Activated naive CD4-positive, alpha-beta T cell treated with Interleukin-2 at 50 U/mL for 16 hours (primary cell): ENCODE measurements at places on chromosomes 2 and 18.
A peak's percentile ranks its signal among the peaks of the same experiment; 100 is the strongest.

DNA sequence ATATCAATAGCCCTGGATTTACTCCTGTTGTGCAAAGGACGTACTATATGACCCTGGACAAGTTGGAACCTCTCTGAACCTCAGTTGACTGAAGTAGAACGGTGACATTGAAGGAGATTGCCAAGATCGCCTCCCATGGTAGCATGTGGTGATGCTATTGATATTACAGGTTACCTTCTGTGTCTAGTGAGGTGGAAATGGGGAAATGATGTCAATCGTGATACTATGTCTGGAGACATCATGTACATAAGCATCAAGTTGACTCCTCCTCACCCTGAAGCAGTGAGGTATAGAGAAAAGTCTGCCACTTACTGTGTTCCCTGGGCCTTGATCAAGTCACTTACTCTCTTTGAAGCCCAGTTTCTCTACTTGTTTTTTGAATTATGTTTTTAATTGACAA is 93.9 kb downstream of the KLF7 start:
- DNase-seq, result no peak

- no peak for DNase-seq
Observed at GRCh38 chr2:126085011-126085795, 570.8 kb upstream of the GYPC start.

DNA sequence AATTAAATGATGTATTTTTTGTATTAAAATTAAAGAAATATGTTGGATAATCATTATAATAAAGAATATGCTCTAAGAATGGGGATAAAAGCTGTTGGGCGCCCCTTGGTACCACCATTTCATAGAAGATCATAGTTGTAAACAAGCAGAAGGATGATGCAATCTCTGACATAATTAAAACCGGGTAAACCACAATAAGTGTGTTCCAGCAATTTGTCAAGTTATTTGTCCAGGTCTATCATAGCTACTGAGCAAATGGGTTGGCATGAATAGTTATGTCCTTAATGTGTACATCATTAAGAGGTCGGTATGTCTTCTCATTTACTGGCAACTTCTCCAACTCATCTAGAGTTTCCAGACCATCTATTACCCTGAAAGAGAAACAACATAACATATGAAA is 6.7 kb upstream of the CLK1 start:
- no peak for DNase-seq

DNA sequence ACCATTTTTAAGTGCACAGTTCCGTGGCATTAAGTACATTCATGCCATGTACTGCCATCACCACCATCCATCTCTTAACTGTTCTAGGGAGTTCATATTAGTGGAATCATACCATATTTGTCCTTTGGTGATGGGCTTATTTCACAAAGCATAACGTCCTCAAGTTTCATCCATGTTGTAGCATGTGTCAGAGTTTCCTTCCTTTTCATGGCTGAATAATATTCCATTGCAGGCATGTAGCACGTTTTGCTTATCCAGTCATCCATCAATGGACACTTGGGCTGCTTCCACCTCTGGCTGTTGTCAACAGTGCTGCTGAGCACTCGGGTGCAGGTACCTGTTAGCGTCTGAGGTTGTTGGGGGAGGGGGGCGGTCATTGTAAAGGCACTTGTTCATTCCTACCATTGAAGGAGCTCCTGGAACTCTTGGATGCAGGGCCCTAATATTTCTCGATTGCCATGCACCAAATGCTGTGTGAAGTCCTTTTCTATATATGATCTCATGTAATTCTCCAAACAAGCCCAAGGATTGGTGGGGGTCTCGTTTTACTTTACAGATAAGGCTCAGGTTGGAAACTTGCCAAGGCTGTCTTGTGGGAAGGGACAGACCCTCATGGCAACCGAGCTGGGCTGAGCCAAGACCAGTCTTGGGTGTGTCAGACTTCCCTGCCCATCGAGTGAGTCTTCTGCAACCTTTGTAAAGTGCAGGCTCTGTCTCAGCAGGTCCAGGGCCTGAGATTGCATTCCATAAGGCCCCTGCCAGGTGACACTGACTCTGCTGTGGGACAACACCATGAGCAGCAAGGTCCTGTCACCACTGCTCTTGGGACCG is 42.9 kb upstream of the SH3RF3 start:
- no peak for DNase-seq

GRCh38 chr2:80930777-80931176 is 626.2 kb upstream of the LRRTM1 start:
- DNase-seq, result no peak

- DNase-seq, result no peak
Observed at GRCh38 chr2:54909001-54909400, 141.2 kb downstream of the RTN4 start.

DNA sequence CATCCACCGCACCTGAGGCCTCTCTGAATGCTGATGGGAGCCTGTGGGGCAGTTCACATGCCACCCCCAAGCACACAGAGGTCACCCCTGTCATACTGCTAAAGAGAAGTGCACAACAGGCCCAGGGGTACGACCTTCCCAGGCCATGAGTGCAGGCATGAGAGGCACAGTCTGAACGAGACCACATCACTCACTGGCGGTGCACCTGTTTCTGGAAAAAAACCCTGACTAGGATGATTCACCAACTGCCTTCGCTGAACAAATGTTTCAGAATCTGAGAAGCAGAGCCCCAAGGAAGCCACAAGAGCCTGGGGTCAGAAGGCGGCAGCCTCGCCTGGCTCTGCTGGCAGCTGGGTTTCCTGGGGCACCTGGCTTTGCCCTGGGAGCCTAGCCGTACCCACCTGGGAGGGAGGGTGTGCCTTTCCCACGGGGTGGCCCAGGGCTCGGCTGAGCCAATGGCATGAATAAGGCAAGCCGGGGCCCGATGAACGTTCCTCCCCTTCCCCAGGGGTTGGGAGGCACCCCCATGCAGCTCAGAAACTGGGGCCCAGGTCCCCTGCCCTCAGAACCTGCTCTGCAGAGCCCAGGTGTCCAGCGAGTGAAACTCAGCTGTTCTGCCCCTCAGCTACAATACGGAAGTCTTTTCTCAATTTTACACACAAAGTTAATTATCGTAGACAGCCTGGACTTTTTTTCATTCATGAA is 73.8 kb downstream of the HDAC4 start:
- peak; percentile 72 for DNase-seq

GRCh38 chr2:175880-176820 is 87.7 kb downstream of the SH3YL1 start:
- peak; percentile 47 for DNase-seq

GRCh38 chr18:42801706-42802105 is 313.8 kb downstream of the RIT2 start:
- no peak for DNase-seq

- DNase-seq, result no peak
Observed at GRCh38 chr2:63842149-63843061, 709 bp downstream of the UGP2 start.

GRCh38 chr18:49976795-49977560 is 163.6 kb upstream of the ACAA2 start:
- no peak for DNase-seq

DNA sequence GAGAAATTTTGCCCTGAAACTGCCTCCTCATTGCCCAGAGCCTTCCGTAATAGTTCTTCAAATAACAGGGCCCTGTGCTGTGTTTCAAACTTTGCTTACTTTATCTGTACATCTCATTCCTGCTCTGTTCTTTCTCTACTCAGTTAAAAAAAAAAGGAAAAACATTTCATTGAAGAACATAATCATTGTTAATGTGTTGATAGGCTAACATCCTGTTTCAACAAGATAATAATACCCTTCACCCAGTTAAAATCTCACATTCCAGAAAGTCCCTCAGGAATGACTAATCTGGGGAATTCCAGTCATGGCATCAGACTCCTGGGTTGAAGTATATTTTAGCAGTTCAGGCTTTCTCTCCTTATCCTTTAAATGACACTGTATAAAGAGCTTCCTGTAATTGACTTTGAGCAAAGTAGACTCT is 45.6 kb upstream of the ITGAV start:
- no peak for DNase-seq

DNA sequence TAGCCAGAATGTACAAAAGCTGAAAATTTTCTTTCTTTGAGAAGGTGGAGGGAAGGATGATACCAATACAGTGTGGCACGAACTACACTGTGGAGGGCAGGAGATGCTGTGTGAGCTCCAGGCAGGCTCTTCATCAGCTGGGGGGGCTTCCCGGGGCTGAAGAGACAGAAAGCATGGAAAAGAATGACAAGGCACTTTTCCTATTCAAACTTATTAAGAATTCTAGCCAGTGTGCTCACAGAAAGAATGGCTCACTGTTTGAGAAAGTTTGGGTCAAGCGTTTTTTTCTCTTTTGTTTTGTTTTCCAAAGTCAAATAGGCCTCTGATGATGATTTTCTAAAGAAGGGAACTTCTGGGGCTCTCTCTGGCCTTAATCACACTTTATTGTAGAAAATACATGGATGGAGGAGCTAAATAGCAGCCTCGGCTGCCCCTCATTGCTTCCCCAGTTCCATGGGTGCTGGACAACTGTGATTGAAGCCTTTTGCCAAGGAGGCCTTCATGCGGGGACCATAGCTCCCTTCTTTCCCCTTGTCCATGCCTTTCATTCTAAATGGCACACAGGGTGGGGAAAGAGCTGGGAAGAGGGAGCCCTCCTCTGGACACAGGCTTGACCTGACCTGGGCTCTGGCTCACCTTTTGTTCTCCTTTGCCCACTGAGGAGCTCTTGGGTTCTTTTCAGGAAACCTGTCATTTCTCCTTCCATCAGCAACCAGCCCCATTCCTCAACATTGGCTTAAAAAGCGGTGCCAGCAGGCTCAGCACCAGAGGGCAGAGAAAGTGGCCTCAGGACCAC is 130.6 kb downstream of the TDRD15 start:
- DNase-seq, result no peak

DNA sequence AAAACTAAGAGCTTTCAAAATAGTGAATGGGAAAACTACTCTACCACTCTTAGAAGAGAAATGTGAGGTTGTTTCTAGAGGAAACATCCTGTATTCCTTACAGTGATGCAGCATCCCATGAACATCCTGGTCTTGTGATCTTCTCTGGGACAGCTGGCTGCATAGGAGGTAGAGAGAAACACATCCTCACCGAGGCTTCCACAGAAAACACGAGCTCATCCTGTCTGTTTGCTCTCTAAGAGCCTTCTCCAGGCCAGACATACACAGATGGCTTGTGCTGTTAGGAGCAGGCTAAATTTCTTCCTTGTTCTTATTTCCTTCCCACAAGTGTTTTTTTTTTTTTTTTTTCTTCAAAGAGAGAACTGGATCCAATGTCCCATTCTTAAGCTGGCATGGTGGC is 14.7 kb upstream of the FZD7 start:
- no peak for DNase-seq

GRCh38 chr2:173881886-173882285 is 83.3 kb downstream of the SP3 start:
- no peak for DNase-seq

DNA sequence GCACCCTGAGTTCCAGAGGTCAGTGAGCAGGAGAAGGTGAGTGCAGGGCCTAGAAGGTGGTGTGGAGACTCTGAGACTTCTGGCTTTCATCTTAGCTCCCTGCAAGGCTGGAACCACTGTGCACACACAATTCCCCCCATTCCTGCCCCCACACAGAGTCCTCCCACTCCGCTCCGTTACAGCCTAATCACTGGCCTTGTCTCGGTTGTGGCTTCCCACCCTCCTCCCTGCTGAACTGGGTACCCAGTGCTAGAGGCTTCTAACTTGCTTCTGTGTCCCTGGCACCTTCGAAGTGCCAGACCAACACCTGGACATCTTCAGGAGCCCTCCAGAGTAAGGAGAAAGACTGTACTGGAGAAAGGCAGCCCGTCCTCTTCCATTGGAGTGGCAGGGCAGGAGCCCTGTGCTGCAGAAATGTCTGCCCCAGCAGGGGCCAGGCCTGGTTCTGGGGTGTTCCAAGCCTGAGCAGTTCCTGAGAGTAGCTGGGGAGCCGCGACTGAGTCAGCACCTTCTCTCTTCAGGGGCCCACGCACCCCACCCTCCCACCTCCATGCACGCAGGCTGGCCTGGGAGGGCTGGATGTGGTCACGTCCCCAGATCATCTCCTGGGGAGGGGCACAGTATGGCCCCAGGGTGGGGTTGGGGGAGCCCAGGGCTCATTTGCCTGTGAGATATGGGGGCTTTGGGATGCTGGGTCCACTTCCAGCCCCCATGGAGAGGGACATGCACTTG is 23.4 kb downstream of the CROCC2 start:
- DNase-seq, result no peak

GRCh38 chr2:179927041-179927440 is 65.6 kb upstream of the ZNF385B start:
- no peak for DNase-seq

- DNase-seq, result no peak
Observed at GRCh38 chr18:48932822-48933510, 17.8 kb downstream of the SMAD7 start.

DNA sequence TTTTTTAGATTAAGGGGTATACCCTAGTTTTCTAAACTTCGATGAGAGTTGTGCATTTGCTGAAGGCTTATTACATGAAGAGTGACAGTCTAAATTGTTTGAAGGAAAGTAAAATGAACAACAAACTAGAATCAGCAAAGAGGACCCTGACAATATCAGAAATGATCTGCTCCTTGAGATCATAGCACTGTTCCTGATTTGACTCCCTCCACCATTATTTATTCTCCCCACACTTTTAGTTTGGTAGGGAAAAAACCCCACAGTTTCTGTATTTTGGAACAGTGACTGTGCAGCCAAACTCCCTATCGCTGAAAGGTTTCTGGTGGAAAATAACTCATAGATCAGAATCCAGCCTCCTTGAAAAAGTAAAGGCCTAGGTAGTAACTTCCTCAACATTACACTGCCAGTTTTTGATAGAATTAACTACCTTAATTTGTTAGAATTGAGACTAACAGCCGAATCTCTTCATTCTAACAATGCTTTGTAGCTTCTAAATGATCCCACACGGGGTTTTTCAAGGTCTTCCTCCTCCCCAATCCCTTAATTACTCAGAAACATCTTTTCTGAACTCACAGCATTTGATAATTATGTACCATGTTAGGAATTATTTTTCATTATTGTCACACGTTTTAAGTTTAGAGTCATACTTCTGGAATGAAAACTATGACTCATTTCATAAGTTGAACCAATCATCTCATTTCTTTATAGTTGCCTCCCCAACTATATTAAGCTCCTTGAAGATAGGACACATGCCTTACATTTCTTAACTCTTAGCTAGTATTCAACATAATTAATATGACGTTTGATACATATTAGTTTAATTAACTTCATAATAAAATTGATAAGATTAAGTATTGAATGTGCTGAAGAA is 2.9 kb downstream of the MYL12A start:
- no peak for DNase-seq

GRCh38 chr2:120669971-120670370 is 65.7 kb upstream of the GLI2 start:
- no peak for DNase-seq

- DNase-seq, result no peak
Observed at GRCh38 chr18:37665346-37665745, 99.7 kb upstream of the CELF4 start.

GRCh38 chr2:118133916-118134315 is 45.6 kb downstream of the INSIG2 start:
- DNase-seq, result no peak

- no peak for DNase-seq
Observed at GRCh38 chr2:18885457-18885856, 296.1 kb upstream of the NT5C1B start.

- no peak for DNase-seq
Observed at GRCh38 chr2:24659862-24660261, 133.3 kb downstream of the PTRHD1 start.

GRCh38 chr18:5417342-5417741 is 121.8 kb upstream of the ZBTB14 start:
- no peak for DNase-seq

- no peak for DNase-seq
Observed at GRCh38 chr2:1011006-1011405, 60.4 kb downstream of the SNTG2 start.
